Keratinocyte (primary cell): ENCODE measurements at places on chromosomes 4 and X.

DNA sequence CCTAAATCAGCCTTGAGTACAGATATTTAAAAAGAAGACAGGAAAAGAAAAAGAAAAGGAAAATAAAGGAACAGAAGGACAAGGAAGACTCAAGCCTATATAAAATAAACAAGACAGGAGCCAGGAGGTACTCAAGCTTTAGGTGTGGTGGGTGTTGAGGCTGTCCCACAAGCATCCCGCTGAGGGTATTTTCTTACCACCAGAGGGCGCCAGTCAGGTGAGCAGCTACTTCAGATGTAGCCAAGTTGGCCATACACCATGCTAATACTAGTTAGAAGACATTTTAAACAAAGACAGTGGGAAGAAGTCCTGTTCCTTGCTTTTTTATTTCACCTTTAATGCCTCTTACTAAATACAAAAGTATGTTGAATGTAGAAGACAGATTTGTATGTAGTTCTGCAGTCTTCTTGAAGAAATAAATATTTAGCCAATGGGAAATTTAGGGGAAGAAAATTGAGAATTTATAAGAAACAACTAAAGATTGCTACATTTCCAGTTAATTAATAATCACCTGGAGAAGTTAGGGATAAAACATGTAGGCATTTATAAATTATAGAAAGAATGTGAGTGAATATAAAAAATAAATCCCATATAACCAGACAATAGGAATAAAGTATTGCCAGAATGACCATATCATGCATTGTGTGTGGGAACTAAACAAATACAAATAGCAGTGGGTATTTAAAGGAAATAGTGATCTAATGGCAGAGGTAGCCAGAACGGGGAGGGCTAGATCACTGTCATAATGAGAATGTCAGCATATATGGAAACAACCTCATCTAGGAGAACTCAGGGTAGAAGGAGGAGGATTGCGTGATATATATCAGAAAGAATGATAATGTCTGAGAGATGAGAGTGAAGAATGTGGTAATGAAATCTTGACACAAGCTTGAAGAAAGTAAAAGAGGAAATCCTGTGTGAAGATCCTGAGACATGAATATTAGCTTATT is 71.0 kb downstream of the MTHFD2L start:
- DNase-seq = peak; percentile 57

GRCh38 chr4:722851-723360 is 17.3 kb downstream of the PCGF3 start:
- DNase-seq = no peak

- DNase-seq = no peak
Observed at GRCh38 chr4:102599455-102599854, 98.3 kb downstream of the NFKB1 start.

GRCh38 chr4:173936861-173937260 is 346.6 kb downstream of the FBXO8 start:
- DNase-seq = no peak
